ENCODE measurements at places on chromosomes 2 and 18. TPM values are rescaled to one million over a fixed set of nuclear protein-coding genes. Genes with fewer than 3 reads are reported as not detected.

Gene NTSR2
- total RNA-seq, result not detected

GRCh38 chr2:96617012-96617411 is 21.1 kb downstream of the KANSL3 start:
- H3K4me1 ChIP-seq, result peaks cover 38% of the 10 kb centered on the region
- peaks cover 28% of the 10 kb centered on the region for H3K36me3 ChIP-seq
- no peak overlapping the region for H3K4me3 ChIP-seq
- no peak overlapping the region for H3K27ac ChIP-seq
- no peaks in the 10 kb centered on the region for H3K27me3 ChIP-seq

DNA sequence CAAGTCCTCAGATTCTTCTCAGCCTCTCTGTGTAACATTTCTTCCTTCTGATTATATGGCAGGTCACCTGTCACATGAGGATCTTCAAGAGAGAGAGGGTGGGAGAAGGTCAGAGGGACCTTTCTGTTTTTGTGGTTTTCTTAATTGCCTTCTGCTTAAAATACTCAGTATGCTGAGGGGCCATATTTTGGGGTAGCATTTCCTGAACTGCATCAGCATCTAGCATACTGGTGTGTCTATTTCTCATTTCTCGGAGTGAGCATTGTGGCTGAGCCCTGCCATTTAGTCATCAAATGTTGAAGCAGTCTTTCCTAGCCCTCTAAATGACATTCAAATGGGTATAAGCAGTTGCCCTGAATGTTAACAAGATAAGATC is 162.7 kb downstream of the MYO3B start:
- H3K36me3 ChIP-seq, result no peaks in the 10 kb centered on the region
- H3K4me1 ChIP-seq, result no peaks in the 10 kb centered on the region
- no peak overlapping the region for H3K27ac ChIP-seq
- no peaks in the 10 kb centered on the region for H3K27me3 ChIP-seq

DNA sequence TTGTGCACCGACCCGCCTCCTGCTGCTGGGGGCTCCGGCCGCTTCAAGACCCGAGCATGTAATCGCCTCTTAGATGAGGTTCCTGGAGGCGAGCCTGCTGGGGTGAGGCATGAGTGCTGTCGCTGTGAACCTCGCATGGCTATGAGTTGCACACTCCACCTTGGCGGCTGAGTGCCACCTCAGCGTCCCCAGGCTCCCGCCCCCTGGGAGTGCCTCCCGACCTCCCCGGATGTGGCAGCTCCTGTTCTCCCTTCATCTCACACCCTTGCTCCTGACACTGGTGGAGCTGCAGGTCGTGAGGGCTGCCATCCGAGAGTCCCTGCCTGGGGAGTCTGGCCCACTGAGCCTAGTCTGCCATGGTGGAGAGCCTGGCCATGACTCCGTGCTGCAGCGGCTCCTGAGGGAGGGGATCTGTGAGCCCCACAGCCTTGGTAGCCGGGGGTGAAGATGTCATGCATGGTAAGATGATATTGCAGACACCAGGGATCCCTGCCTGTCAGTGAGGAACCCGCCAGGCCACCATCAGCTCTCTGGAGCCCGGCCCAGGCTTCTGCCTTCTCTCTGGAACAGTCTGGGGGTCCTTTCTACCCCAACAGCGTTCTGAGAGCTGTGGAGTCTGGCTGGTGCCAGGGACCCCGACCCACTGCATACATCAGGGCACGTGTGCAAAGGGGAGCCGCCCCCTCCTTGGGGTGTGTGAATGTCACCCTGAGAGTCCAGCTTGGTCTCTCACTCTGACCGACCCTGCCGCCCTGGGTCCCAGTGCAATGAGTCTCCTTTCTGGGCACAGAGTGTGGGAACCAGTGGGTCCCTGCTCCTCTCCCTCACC is 61.6 kb upstream of the HS6ST1 start:
- no peak overlapping the region for H3K27ac ChIP-seq
- H3K27me3 ChIP-seq, result no peaks in the 10 kb centered on the region
- no peaks in the 10 kb centered on the region for H3K4me1 ChIP-seq
- H3K4me3 ChIP-seq, result no peak overlapping the region

DNA sequence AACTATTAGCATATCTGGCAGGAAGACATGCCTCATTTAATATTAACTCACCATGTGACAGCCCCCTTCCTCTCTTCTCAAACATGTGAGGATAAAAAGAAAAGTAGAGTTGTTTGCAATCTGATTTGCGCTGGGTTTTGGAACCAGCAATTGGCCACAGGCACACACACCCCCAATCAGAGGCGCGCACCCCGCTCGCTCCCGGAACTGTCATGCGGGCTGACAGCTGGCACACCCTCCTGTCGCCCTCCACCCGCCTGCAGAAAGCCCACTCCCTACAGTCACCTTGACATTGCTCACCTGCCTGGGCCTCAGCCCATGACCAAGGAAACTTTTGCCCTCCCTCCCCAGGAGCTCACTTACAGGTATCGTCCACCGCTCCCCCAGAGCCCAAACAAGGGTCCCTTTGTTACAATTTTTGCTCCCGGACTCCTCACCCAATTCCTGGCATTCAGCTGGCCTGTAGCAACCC is 1.1 kb downstream of the COBLL1 start:
- no peaks in the 10 kb centered on the region for H3K36me3 ChIP-seq
- no peaks in the 10 kb centered on the region for H3K27me3 ChIP-seq
- H3K27ac ChIP-seq, result peak overlapping the region; percentile 91
- H3K4me1 ChIP-seq, result no peaks in the 10 kb centered on the region
- peak; percentile 92 for DNase-seq

Gene C2orf49
- total RNA-seq, result 7.4 TPM

DNA sequence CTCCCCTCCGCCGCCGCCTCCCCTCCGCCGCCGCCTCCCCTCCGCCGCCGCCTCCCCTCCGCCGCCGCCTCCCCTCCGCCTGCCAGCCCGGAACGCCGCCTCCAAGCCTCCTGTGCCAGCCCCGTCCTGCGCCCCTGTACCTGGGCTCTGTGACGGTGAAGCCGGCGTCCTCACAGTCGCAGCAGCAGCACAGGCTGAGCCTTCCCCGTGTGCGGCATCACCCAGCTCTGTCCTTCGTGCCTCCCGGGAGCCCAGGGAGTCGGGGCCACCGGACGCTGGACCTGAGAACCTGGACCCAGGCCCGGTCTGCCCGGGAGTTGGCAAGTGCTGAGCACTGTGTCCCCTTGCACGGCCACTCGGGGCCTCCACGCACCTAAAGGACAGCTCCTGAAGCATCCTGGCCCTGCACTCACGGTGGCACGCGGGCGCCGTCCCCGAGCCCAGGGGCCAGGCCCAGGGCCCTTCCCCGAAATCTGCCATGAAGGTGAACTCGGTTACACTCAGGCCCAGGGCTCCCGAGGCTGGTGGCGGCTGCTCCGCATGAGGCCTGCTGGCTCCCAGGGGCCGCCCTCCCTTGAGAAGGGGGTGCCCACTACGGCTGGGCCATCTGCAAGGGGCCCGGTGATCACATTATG is 32.9 kb downstream of the RTP5 start:
- no peaks in the 10 kb centered on the region for H3K4me1 ChIP-seq
- no peaks in the 10 kb centered on the region for H3K36me3 ChIP-seq
- no peak overlapping the region for H3K27ac ChIP-seq
- DNase-seq, result no peak
- H3K27me3 ChIP-seq, result no peaks in the 10 kb centered on the region

DNA sequence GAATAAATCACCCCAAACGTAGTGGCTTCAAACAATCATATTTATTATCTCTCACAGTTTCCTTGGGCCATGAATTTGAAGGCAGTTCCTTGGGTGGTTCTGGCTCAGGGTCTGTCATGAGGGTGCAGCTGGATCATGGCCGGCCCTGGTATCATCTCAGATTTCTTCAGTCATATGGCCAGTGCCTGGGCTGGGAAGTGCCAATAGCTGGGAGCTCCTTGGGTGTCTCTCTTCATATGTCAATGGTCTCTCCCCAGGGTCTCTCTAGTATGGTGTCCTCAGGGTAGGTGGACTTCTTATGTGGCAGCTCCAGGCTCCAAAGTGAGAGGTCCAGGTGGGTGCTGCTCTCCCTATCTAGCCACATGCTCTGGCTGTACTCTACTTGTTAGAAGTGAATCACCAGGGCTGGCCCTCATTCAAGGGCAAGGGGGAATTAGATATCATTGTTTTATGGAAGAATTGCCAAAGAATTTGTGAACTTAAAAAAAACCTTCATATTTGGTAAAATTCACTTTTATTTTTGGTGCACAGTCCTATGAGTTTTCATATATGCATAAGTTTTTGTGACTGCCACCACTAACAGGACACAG is 15.4 kb downstream of the FHOD3 start:
- no peak overlapping the region for H3K27ac ChIP-seq
- H3K27me3 ChIP-seq, result no peaks in the 10 kb centered on the region
- no peaks in the 10 kb centered on the region for H3K36me3 ChIP-seq

DNA sequence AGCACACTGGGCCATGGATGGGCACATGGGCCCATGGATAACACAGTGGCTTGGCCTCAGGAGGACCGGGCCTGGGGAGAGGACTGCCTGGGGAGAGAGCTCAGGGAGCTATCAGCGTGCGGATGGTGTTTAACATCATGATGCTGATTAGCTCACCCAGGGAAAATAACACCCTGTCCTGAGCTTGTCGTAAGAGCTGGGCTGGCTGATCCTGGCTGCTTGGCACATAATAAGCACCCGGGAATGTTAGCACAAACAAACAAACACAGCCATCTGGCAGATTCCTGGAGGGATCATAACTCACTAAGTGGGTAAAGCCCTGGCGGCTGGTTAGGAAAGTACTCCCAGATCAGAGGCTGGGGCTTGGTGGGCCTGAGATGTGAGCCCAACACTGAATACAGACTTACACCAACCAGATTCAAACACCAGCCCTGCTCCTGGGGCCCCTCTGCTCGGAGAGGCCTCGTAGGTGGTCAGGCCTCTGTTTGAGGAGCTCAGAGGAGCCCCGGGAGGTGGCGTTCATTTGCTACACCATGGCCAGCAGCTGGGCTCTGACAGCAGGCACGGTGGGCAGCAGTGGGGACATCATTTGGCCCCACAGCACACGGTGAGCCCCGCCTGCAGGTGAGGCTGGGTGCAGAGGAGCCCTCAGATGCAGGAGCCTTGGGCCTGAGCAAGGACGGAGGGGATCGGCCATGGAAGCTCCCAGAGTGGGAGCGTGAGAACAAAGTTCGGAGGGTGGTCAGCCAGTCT is 193.4 kb upstream of the HDAC4 start:
- H3K27ac ChIP-seq, result no peak overlapping the region
- H3K4me3 ChIP-seq, result no peak overlapping the region
- peak; percentile 8 for DNase-seq
- H3K27me3 ChIP-seq, result no peaks in the 10 kb centered on the region
- no peaks in the 10 kb centered on the region for H3K4me1 ChIP-seq
- no peaks in the 10 kb centered on the region for H3K36me3 ChIP-seq
